Suppressor macrophage treated with lipopolysaccharide for 4 hours (primary cell): ENCODE measurements at places on chromosomes 16 and 17.
A peak's percentile ranks its signal among the peaks of the same experiment; 100 is the strongest.

- DNase-seq: no peak
Observed at GRCh38 chr17:47184681-47185080, 4.4 kb downstream of the CDC27 start.

DNA sequence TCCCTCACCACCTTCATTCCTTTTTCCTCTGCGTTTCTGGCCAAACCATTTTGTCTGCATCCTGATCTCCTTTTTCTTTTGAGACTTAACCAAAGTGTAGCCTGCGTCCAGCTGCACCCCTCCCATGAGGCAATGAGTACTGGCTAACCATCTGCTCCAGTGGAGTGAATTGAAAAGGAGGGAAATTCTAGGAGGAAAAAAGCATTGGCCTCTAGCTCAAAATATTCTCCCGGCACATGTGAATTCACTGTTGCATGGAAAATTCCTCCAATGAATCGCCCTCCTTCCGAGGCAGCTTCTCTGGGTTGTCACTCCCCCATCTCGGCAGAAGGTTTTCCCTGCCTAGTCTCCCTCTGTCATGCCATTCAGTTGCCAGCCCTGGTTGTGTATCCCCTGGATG, 5.6 kb downstream of the RAP1GAP2 start:
- DNase-seq: no peak

- DNase-seq: no peak
Observed at GRCh38 chr16:14168146-14168545, 97.0 kb downstream of the MRTFB start.

- DNase-seq: peak; percentile 62
Observed at GRCh38 chr17:37553401-37553966, 55.7 kb downstream of the SYNRG start.

GRCh38 chr16:1156983-1157638, 4.2 kb downstream of the CACNA1H start:
- no peak for DNase-seq

DNA sequence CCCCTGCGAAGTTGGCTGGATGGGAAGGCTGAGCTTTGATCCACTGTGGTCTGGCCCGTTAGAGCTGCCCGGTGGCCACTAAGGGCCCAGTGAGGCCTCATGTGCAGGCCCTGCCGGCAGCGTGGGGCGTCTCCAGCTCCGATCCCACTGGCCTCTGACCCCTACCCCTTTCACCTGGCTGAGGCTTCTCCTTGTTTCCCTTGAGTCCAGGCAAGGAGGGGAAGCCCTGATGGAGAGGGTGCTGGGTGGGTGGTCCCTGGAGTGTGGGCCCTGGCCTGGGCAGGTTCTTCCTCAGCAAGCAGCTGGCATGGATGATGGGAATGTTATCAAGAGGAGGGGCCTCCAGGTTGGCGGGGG, 356.8 kb downstream of the SEC14L1 start:
- no peak for DNase-seq

DNA sequence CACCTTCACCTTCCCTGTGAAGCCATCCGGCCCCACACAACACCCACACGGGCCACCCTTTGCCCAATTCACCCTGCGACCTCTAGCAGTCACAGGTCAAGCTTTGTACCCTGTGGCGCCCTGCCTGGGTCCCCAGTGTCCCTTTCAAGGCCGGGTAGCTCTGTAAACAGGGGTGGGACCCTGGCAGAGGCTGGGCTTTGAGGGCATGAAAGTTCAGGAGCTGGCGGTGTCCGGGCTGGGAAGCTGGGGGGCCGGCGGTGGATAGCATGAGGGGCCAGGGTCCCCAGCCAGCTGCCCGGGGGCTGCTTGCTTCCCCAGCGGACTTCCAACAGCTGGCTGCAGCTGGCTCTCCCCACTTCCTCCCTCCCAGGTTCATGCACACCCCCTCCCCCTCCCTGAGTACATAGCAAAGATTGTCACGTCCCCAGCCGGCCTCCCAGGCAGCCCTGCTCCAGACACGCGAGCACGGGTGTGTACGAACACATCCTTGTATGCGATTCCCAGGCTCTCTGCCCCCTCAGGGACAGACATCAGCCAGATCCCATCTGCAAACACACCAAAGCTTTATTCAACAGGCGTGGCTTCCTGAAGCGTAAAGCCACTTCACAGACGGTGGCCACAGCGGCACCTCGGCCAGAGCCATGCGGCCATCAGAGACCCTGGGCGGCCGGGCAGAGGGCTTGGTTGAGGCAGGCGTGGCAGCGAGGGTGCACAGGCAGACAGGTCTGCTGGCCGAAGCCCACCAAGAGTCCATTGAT, 8.2 kb downstream of the NTHL1 start:
- no peak for DNase-seq

GRCh38 chr16:85550953-85551924, 61.9 kb upstream of the GSE1 start:
- DNase-seq: no peak

DNA sequence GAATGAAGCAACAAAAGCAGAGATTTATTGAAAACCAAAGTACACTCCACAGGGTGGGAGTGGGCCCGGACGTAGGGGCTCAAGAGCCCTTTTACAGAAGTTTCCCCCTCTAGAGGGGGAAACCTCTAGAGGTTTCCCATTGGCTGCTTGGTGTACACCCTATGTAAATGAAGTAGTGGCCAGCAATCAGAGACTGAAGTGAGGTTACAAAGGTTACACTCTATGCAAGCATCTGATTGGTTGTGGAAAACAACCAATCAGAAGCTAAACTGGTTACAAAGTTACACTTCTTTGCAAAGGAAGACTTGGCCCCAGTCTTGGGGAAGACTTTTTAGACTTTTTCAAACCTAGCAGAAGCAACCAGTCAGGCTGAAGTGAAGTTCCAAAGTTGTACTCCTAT, 27.1 kb downstream of the CRAMP1 start:
- DNase-seq: no peak

GRCh38 chr17:36540696-36541095, 4.0 kb upstream of the GGNBP2 start:
- DNase-seq: no peak

GRCh38 chr17:57257895-57258851, 1.9 kb downstream of the MSI2 start:
- peak; percentile 11 for DNase-seq

- no peak for DNase-seq
Observed at GRCh38 chr17:72446118-72446517, 325.3 kb downstream of the SOX9 start.

DNA sequence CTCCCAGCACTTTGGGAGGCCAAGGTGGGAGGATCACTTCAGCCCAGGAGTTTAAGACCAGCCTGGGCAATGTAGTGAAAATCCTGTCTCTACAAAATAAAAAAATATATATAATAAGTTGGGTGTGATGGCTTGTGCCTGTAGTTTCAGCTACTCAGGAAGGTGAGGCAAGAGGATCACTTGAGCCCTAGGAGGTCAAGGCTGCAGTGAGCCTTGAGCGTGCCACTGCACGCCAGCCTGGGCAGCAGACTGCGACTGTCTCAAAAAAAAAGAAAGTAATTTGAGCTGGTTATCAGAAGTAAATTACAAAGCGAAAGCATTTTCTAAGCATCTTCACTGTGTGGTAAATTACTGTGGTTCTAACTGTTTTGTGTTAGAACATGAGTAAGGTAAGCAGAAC, 66.2 kb downstream of the NQO1 start:
- DNase-seq: no peak

DNA sequence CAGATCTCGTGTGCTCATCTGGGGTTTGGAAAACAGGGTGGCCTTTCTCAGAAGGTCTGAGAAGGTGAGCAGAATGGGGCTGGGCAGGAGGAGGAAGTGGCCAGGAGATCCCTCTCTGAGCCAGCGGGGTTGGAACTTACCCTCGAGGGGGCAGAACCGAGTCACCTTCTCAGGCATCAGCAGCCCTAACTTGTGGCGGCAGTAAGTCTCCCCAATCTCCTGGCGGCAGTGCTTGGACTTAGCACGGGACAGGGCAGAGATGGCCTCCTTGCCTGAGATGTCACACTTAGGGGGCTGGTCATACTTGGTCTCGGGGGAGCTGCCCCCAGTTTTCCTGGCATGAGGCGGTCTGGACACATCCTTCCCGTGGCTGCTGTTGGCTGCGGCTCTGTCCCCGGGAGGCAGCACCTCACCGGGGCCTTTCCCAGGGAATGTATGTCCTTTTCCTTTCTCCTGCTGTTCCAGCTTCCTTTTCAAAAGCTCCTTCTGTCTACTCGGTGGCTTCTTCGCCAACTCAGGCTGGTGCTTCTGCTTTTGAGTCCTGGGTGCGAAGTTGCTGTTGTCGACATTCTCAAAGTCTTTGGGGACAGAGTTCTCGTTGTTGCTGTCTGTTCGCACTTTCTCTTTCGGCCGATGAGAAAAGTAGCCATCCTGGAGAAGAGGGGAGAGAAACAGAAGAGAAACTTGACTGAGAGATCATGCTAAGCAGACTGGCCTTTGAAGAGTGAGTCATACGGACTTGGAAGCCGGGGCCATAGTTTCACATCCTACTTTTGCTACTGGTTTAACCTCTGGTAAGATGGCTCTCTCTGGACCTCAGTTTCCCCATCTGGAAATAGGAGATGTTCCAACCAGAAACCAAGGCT, 211.7 kb downstream of the XYLT1 start:
- DNase-seq: peak; percentile 94

- DNase-seq: no peak
Observed at GRCh38 chr17:82568997-82569393, 49.5 kb downstream of the FOXK2 start.

- no peak for DNase-seq
Observed at GRCh38 chr16:85955566-85955965, 56.6 kb downstream of the IRF8 start.

GRCh38 chr16:53726625-53727024, 22.7 kb downstream of the FTO start:
- DNase-seq: no peak

GRCh38 chr17:82424001-82424862, 5.8 kb upstream of the OGFOD3 start:
- DNase-seq: peak; percentile 78

- DNase-seq: no peak
Observed at GRCh38 chr16:4949986-4950385, 8.1 kb upstream of the SEC14L5 start.

DNA sequence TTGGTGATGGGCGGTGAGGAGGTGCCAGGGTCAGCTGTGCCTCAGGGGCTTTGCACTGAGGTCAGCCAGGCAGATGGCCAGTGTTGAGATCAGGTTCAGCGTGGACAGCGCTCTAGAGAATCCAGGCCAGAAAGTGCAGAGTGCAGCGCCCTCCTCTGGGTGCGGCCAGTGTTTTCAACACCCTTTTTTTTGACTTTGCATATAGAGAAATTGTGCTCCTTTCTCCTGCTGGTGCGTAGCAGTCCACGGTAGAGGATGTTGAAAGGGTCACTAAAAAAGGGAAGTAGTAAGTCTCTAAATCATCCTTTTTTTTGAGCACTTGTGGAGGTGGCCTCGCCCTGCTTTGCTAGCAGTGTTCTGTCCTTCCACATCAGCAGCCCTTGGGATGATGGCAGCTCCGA, 53.9 kb downstream of the BANP start:
- peak; percentile 67 for DNase-seq

DNA sequence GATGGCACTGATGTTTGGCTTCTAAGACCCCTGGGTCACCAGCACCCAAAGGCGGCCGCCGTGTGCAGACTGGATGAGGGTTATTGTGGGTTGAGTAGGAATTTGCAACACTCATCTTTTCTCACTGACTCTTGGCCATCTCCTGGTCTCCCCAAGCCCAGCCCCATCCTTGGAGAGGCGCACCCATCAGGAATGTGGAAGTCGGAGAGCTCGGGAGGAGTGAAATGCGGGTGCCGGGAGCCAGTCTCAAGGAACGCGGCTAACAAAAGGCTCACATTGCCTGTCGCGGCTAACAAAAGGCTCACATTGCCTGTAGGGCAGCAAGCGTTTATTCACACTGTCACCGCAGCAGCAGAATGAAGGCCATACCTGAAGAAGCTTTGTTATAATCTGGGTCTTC, 248.6 kb downstream of the FOXL1 start:
- DNase-seq: no peak

DNA sequence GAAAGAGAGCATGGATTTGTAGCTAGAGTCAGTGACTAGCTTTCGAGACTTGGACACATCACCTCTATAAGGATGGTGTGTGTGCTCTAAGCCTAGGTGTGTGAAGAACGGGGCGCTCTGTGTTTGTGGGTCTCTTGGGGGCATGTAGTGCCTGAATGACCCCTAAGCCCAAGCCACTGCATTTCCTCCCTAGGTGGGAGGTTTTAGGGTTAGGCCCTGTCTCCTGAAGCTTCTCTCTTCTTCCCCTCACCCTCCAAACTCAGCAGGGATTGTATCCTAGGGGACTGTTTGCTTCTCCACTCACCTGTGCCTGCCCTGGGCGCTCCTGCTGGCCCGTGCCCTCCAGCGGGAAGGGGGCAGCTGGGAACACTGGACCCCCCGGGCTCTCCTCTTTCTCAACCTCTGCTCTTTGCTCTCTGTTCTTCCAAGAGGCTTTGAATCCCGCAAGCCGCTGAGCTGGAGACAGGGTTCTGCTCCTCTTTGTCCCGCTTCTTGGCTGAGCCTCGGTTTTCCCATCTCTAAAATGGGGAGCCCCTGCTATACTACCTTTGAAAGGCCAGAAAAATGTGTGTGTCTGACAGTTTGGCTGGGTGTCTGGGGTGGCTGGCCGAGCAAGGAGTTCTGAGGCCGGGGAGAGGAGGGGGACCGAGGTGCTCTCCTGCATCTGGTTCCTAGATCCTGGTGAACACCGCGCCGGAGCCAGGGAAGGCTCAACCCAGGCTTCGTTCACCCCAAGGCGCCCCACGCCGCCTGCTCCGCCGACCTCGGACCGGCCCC, 810 bp downstream of the CYGB start:
- DNase-seq: no peak

DNA sequence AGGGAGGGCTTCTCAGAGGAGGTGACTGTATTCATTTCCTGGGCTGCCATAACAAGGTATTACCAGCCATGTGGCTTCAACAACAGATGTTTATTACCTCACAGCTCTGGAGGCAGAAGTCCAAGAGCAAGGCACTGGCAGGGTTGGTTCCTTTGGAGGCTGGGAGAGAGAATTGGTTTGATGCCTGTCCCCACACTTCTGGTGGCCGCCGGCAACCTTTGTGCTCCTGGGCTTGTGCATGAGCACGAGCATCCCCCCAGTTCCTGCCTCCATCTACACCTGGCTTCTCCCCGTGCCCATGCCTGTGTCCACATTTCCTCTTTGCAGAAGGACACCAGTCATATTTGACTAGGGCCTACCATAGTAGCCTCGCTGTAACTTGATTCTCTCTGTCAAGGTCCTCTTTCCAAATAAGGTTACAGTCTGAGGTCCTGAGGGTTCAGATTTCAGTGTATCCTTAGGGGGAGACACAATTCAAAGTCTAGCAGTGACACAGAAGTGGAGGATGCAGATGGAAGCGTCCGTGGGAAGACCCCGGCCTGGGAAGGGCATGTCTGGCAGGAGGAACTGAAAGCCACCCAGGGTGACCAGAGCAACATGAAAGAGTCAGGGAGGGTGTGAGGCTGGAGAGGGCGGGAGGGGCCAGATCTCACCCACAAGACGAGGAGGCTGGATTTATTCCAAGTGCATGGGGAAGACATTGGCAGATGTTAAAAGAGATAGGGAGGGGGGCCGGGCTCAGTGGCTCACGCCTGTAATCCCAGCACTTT, 188.2 kb upstream of the HSBP1 start:
- no peak for DNase-seq

DNA sequence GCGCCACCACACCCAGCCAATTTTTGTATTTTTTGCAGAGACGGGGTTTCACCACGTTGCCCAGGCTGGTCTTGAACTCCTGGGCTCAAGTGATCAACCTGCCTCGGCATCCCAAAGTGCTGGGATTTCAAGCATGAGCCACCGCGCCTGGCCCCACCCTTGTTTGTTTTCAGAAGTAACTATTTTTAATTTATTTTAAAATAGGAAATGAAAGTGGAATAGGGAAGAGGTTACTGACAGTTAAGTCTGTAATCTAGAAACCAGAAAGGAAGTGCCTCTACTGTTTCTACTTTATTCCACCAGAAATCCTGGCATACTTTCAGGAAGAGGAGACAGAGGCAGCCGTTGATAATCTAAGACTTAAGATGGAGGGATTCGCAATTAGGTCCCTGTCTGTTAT, 225.6 kb downstream of the TANC2 start:
- DNase-seq: peak; percentile 76
